ENCODE measurements at places on chromosomes 2 and 18. TPM values are rescaled to one million over a fixed set of nuclear protein-coding genes. Genes with fewer than 3 reads are reported as not detected.

The SYT4 gene
- not detected for total RNA-seq

The MROH2A gene
- not detected for total RNA-seq

The KATNAL2 gene
- total RNA-seq, result 0.98 TPM

The SATB2 gene
- 1.3 TPM for total RNA-seq

The ANKRD53 gene
- 0.38 TPM for total RNA-seq

The ARHGAP25 gene
- total RNA-seq, result 5.2 TPM

The ZNF892 gene
- total RNA-seq, result 6.5 TPM

The NPHP1 gene
- total RNA-seq, result 4.6 TPM

The CPO gene
- total RNA-seq, result 0.19 TPM

The COL5A2 gene
- 107 TPM for total RNA-seq

The ACADL gene
- total RNA-seq, result not detected

The MAP2 gene
- 23.2 TPM for total RNA-seq

The CLHC1 gene
- 6.9 TPM for total RNA-seq

The ADAM23 gene
- total RNA-seq, result 4.5 TPM
